ENCODE measurements at places on chromosomes 5 and 9.

- no peak for DNase-seq
Measured at GRCh38 chr9:8571643-8572042, 772.1 kb upstream of the DMAC1 start.

DNA sequence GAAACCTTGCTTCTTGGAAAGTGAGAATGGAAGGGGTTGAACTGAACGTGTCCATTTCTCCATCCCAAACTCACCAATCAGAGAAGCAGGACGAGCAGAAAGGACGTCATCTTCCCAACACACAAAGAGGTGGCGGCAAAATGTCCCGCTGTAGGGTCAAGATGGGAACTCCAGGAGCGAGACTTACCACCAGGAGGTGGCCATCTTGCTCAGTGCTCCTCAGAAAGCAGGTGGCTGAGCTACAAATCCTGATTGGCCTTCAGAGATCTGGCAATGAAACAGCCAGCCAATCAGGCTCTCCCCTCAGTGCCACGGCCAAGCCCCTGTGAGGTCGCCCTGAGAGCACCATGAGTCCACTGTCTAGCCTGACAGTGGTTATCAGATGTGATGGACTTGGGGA, 259.0 kb downstream of the NDUFS4 start:
- no peak for DNase-seq

- no peak for DNase-seq
Measured at GRCh38 chr5:24094081-24094679, 550.6 kb downstream of the CDH10 start.

DNA sequence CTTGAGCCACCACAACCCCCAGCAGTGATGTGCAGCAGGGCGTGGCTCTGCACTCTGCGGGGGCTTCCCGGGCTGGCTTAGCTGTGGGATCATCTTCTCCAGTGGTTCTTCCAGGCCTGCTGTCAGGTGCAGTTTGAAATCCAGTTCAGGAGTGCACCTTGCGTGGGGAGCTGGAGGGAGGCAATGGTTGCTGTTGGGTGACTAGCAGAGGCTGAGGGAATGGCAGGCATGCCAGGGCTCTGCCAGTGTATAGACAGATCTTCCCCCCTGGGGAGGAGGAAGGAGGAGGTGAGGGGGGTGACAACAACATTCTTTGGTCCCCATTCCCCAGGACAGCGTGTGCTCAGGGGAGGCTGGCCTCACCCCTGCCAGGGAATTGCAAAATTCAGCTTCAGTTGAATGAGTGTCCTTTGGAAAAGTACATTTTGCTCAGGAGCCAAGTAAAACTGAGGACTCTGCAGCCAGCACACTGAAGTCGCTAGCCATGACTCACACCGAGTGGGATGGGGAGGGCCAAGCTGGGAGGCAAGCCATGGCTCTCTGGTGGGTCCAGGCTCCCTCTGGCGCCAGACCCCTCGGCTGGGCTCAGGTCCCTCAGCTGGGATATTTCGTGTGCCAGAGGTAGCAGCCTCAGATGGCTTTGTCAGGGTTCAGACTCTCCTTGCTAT, 35.0 kb downstream of the ERGIC1 start:
- DNase-seq: no peak

- no peak for DNase-seq
Measured at GRCh38 chr5:151002250-151002649, 18.1 kb upstream of the GPX3 start.

DNA sequence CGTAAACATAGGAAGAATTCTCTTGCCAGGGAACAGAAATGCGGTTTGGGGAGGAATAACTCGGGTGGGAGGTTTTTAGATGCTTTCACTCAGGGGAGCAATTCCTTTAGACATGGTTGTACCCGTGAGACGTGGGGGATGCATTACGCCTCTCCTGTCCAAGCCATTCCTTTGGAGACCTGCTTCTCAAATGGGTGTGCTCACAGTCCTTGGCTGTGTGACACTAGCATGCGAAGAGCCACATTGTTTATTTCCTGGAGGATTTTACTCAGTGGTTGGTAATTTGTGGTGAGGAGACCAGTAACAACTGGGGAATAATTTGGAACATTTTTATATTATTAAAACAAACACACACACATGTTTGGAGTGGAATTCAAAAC, 18.5 kb downstream of the COL15A1 start:
- DNase-seq: no peak

GRCh38 chr9:69997524-69997923, 46.1 kb upstream of the MAMDC2 start:
- DNase-seq: no peak

DNA sequence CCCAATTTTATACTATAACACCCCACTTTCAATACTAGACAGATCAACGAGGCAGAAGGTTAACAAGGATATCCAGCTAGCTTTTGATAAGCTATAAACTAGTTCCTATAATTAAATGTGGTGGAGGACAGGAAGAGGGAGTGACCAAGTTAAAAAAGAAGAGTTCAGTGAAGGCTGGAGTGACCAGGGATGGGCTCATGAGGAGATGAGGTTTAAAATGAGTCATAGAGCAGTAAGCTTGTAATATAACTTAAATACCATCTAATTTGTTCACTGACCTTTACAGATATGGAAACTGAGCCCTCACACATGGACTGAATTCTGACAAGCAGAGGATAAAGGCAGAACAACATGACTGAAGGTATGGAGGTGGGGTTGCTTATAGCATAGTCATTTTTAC, 284.5 kb downstream of the SPATA31D1 start:
- no peak for DNase-seq

DNA sequence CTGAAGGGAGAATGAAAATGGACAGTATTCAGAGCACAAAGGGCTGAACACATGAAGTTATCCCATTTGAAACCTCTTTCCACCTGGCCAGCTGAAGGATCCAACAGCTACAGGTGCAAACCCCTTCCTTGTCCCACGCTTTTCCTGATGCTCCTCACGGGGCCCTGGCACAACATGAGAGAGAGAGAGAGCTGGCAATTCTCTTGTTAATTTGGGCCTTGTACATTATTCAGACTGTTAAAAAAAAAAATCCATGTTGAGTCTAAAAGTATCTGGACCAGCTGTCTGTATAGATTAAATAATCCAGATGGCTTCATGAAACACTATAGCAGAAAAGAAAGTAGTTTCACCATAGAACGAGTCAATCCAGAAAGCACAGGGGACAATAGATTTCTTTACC, 74.1 kb downstream of the HMHB1 start:
- no peak for DNase-seq

DNA sequence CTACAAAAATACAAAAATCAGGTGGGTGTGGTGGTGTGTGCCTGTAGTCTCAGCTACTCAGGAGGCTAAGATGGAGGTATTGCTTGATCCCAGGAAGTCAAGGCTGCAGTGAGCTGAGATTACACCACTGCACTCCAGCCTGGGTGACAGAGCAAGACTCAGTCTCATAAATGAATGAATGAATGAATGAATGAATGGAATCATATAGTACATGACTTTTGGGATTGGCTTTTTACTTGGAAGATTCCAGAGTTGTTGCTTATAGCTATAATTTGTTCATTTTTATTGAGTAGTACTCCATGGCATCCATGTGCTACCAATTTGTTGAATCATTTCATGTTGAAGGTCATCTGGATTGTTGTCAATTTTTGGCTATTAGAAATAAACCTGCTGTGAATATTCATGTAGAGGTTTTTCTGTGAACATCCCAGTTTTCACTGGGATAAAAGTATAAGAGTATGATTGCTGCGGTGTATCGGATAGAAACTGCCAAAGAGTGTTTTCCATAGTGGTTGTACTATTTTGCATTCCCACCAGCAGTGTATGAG, 19.9 kb downstream of the ERBIN start:
- DNase-seq: no peak

DNA sequence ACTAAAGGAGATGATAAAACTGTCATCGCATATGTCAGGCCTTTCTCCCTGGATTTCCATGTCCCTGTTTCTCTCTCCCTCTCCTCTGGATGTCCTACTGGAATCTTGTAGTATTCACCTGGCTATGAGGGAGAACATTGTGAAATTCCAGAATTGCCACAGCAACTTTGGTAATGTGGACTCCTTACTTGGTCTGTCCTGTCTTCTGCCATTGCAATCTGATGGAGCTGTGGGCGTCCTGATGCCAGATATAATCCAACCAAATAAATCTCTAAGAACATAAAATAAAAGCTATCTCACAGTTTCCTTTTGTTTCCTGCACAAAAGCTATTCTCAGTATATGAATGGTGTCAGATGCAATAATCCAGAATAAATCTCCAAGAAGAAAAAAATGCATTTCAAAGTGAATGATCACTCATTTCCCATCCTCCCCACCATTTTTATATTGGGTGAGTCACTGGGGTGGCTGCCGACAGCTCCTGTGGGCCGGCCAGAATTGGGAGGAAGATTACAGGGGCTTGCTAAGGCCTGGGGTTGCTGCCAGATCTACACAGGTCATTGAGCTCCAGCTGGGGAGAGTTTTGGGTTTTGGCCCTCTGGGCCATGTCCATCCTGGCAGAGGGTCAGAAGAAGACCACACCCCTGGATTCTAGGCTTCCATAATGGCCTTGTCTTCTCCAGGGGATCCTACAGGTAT, 160.7 kb upstream of the PITX1 start:
- no peak for DNase-seq

DNA sequence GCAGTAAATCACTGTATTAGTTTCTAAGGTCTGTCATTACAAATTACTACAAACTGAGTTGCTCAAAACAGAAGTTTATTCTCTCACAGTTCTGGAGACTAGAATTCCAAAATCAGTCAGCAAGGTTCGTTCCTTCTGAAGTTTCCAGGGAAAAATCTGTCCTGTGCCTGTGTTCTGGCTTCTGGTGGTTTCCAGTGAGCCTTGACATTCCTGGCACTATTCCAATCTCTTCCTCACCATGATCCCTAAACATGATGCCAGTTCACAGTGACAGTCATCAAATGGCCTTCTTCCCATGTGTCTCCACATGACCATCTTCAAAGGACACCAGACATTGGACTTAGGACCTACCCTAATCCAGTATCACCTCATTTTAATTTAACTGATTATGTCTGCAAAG, 351.4 kb downstream of the PLK2 start:
- DNase-seq: no peak

- DNase-seq: no peak
Measured at GRCh38 chr5:158155067-158155466, 296.1 kb upstream of the CLINT1 start.

GRCh38 chr5:173712609-173713175, 96.2 kb upstream of the BOD1 start:
- DNase-seq: no peak

DNA sequence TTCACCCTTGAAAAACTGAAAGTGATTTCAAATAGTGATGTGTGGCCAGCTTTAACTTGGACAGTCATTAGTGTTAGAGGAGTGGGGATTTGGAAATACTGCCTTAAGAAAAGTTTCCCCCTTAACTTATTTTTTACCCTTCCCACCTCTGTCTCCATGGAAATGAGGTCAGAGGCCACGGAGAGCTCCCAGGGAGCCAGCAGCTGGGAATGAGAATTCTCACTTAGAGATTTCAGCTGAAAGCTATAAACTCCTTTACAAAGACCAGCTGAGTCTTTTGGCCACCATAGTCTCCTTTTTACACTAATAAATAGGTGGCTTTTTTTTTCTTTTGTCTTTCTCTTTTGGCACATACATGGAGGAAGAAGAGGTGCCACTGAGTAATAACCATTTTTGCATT, 45.7 kb upstream of the PIK3R1 start:
- DNase-seq: no peak

DNA sequence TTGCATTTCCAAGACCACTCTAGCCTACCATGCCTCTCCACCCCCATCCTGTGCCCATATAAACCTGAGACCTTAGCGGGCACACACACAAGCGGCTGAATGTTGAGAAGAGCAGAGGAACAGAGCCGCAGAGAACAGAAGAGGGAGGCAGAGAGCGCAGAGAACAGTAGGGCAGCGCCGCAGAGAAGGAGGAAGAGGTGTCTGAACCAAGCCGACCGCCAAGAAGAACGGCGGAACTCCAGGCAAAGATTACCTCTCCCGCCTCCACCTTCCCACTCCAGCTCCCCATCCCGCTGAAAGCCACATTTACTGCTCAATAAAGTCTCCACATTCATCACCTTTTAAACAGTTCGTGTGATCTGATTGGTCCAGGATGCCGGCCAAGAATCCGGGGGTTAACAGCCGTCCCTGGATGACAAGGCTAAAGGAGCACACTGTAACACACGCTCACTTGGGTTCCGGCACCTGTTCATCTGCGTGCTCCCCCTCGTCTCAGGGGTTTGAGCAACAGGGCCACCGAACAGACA, 33.2 kb downstream of the GRIN3A start:
- peak; percentile 20 for DNase-seq

- DNase-seq: no peak
Measured at GRCh38 chr9:20187318-20187717, 398.5 kb upstream of the SLC24A2 start.

DNA sequence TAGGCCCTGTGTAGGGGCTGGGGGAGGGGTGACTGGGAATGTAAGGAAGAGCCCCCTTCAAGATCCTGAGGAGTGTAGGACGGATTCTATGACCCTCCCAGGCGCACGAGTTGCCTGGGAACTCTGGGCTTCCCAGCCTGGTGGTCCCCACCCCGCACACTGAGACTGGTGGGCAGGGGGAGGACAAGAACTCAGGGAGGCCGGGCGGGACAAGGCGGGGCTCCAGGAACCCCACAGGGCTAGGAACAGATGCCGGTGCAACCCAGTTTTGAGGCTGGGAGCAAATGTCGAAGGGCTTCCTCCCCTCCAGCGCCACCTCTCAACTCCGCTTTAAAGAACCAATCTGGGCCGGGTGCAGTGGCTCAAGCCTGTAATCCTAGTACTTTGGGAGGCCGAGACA, 1.3 kb upstream of the VDAC1 start:
- no peak for DNase-seq

GRCh38 chr5:172695232-172696054, 54.4 kb downstream of the NEURL1B start:
- no peak for DNase-seq

DNA sequence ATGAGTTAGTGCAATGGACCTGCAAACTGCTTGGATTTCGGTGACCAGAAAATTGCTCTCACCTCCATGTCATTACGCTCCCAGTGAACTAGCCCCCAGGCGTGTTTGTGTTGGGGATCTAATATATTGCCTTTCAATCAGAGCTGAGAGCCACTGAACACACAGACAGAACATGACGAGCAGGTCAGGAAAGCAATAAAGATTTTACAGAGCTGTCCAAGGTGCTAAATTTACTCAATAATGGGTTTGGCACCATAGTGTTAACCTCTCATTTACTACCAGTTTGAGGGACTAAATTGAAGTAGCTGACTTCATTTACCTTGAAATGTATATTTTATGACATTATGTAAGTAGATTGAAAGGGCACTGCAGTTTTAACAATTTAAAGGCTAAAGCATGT, 383.0 kb downstream of the EBF1 start:
- no peak for DNase-seq

- DNase-seq: no peak
Measured at GRCh38 chr5:172872997-172873491, 39.0 kb downstream of the ERGIC1 start.

- no peak for DNase-seq
Measured at GRCh38 chr9:136946228-136947027, 1.4 kb downstream of the C8G start.

- DNase-seq: no peak
Measured at GRCh38 chr9:109476642-109477257, 21.4 kb downstream of the PTPN3 start.

DNA sequence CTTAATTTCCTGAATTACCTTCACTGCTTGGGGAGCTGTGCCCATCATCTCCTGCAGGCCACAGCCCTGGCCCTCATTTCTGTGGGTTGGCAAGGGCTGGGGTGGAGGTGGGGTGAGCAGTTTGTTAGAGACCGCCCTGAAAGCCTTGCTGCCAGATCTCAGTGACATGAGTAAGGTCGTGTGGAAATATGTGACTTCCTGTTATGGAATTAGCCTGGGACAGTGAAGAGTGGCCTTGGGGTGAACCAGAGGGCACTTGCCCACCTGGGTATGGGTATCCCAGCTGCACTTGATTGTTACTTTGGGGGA, 2.5 kb upstream of the HNRNPAB start:
- no peak for DNase-seq
